ENCODE measurements at places on chromosomes 6 and 20.

DNA sequence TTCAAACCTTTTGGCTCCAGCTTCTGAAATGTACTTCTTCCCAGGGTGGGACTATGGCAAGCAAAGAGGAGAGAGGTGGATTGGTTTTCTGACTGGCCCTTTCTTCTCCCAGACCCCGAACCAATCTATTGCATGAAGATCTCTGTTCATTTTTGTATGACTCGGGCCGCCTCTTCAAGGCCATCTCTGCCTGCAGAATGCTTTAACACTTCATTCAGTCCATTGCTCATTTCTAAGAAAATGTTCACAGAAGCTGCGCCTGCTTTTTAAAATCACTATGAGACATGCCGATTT, 1.6 kb downstream of the VGLL2 start:
- DNase-seq, result no peak

GRCh38 chr20:44402391-44403193, 47.1 kb downstream of the HNF4A start:
- no peak for DNase-seq

GRCh38 chr6:5229356-5229755, 31.4 kb downstream of the LYRM4 start:
- no peak for DNase-seq

DNA sequence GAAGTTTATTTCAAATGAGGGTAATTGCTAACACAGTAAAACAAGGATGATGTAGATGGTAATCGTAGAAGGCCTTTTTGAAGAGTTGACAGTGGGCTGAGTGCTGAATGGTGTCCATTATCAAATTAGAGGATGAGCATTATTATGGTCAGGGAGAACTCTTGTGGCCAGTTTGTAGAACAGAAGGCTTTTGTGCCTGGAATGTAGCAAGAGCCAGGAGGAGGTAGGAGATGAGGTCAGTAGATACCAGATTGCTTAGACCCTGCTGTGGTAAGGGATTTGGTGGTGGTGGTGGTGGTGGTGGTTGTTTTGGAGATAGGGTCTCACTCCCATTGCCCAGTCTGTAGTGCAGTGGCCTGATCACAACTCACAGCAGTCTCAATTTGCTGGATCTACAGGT, 6.2 kb downstream of the CSE1L start:
- DNase-seq, result no peak

GRCh38 chr20:45545754-45546453, 1.3 kb downstream of the EPPIN start:
- DNase-seq, result peak; percentile 62

DNA sequence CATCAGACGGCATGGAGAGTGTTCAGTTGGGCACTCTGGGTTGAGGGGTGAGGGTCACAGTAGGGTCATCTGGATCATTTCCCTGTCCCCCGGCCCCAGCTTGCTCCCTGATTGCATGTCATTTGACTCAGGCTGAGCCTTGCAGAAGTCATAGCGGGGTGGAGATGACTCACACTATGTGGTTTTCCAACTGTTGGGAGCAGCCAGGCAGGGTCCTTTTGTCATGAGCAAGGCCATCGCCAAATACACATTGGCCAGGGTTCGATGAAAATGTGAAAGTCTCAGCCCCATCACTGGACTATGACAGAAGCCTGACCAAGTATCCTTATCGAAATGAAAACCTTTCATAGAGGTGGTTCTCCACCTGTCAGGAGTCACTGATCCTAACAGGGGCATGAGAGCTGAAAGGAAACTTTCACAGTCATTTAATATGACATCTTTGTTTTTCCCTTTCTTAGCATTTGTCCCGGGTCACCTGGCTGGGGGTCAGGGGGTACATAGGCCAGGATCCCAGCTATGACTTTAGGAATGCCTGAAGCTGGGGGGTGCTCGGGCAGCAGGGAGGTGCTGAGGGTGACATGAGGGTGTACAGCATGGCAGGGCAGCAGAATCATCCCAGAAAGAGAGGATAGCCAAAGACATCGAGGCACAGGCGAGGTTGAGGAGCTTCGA, 70.2 kb upstream of the CD93 start:
- DNase-seq, result peak; percentile 76

DNA sequence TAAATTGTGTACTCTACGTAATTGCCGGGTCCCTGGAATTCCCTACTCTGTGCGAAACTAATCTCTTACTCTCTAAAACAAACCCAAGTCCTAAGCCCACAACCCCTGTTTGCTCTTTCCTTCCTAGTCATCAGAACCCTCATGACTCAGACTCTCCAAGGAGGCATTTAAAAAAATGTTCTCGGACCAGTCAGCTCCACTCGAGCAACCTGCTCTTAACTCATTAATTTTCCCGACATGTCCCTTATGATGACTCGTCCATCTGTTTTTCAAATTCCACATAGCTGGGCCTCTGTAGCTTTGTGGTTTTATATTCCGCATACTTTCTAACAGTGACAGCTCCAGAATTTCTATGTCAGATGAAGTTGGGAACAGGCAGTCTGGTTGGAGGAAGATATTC, 2.6 kb upstream of the MUC22 start:
- peak; percentile 83 for DNase-seq

GRCh38 chr20:45833030-45833882, at the start of gene SNX21:
SNX21 (plus strand) TSS chr20:45833799; CDS start chr20:45833920, 121 bp downstream.
- peak; percentile 94 for DNase-seq

DNA sequence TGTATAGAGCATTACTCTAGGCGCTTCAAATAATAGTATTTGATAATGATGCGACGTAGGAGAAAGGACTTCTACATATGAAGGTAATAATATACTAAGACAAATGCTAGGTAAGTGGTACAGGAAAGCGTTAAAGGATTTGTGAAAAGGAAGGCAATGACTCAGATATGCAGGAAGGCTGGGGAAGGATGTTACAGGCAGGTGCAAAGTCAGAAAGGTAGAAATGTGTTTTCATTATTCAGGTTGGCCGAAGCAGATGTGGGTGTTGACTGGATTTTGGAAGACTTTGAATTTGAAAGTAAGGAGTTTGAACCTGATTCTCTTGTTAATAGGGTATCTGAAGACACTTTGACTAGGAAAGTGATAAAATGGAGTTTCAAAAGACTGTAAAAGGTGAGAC, 51.0 kb downstream of the STK4 start:
- DNase-seq, result no peak

- no peak for DNase-seq
Observed at GRCh38 chr6:118750143-118750542, 98.8 kb upstream of the CEP85L start.

DNA sequence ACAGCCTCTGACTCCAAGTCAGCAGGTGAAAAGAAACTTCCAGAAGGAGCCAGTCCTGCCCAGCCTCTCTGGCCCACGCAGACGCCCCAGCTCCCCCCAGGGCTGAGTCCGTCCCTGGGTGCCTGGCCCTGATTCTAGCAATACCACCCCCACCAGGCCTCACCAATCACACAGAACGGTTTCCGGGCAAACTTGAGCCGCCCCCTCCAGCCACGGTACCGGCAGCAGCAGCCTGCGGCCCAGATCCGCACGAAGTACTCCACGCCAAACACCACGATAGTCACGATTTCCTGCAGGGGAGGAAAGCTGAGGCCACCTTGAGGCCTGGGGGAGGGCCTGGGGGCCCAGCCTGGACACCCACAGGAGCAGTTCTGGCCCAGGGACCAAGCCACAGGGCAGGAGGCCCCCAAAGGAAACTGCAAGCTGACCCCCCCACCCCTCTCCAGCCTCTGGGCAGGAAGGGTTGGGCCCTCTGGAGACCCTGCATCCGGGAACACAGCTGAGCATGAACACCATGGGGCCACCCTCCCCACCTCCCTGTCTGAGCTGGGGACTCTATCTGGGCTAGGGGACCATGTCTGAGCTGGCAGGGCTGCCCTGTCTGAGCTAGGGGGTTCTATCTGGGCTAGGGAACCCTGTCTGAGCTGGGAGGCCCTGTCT, 27.2 kb downstream of the KCNQ2 start:
- DNase-seq, result no peak

- DNase-seq, result peak; percentile 68
Observed at GRCh38 chr6:137013738-137014602, 30.8 kb downstream of the IL20RA start.

GRCh38 chr6:108452711-108453195, 108.0 kb upstream of the FOXO3 start:
- no peak for DNase-seq

GRCh38 chr6:124683507-124683906, 278.7 kb upstream of the RNF217 start:
- no peak for DNase-seq

- no peak for DNase-seq
Observed at GRCh38 chr20:50360218-50360672, 149.9 kb upstream of the PTPN1 start.

- DNase-seq, result peak; percentile 89
Observed at GRCh38 chr6:150857062-150857944, 8.2 kb upstream of the MTHFD1L start.

DNA sequence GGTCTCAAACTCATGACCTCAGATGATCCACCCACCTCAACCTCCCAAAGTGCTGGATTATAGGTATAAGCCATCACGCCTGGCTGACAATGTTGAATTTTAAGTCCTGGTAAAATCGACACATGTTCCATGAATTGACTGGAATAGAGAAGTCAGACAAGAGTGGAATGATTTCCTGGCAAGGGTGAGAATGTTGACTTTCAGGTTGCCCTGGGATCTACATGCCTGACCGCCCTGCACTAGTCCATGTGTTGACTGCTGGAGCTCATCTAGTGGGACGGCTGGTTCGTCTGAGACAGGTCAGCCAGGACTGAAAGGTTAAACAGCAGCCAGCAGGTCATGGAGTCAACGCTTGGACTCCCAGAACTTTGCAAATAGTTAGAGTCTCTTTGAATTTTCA, 88.8 kb downstream of the SASH1 start:
- DNase-seq, result no peak

- no peak for DNase-seq
Observed at GRCh38 chr6:137919502-137919823, 52.4 kb downstream of the TNFAIP3 start.
